Activated T-helper 9 cell treated with anti-CD3 and anti-CD28 coated beads, Interleukin-2, amount 50 U/mL, for 16 hours (primary cell): ENCODE measurements at places on chromosomes 5 and 9.

GRCh38 chr5:136526791-136527190 is 161.4 kb upstream of the TRPC7 start:
- no peak for DNase-seq

GRCh38 chr5:98504505-98504904 is 269.0 kb upstream of the RGMB start:
- no peak for DNase-seq

GRCh38 chr5:180803181-180804128 is 849 bp upstream of the MGAT1 start:
- peak; percentile 73 for DNase-seq

- no peak for DNase-seq
Observed at GRCh38 chr9:70678153-70678552, 263.7 kb upstream of the KLF9 start.

DNA sequence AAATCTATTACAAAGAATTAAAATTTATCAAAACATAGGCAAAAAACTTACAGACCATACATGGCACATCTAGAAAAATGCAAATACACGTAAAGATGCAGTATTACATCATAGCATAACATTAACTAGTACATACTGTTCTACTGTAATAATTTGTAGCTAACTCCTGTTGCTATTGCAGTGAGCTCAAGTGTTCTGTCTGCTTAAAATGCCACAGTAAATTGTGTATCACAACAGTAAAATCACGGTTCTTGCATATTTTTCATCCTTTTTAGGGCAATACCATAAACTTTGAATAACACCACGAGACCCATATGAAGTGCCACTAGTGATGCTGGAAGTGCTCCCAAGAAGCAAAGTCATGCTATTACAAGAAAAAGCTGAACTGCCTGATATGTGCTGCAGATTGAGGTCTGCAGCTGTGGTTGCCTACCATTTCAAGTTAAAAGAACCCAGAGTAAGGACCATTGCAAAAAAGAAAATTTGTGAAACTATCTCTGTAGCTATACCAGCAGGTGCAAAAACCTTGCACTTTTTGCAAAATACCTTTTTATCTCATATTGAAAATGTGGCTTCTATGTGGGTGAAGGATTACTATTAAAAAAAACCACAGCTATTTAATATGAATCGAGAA is 14.2 kb downstream of the HOMER1 start:
- DNase-seq, result no peak

- DNase-seq, result no peak
Observed at GRCh38 chr5:25544652-25545249, 900.0 kb upstream of the CDH10 start.

GRCh38 chr5:32339878-32340277 is 27.1 kb upstream of the MTMR12 start:
- DNase-seq, result no peak

GRCh38 chr9:124016175-124017050 is 4.8 kb downstream of the LHX2 start:
- no peak for DNase-seq

- no peak for DNase-seq
Observed at GRCh38 chr5:121987052-121987684, 25.4 kb downstream of the SRFBP1 start.

DNA sequence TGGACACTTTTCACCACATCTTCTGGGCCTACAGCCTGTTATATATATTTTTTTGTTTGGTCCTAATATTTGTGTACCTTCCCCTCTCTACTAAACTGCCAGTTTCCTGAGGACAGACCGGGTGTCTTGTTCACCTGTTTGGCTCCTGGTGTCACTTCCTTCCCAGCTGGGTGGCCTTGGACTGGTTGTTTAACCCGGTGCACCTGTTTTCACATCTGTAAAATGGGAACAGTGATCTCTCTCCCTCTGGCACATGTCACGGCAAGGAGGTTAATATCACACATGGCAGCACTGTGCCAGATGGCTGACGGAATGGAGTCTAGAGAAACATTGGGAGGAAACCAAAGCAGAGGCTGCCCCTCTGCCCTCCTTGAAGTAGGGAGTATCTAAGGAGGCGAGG is 79.7 kb downstream of the DAB2IP start:
- DNase-seq, result no peak

GRCh38 chr5:133340822-133341221 is 271.5 kb downstream of the FSTL4 start:
- no peak for DNase-seq

GRCh38 chr5:128040927-128041326 is 42.6 kb upstream of the SLC12A2 start:
- no peak for DNase-seq

GRCh38 chr5:113223831-113224604 is 210.8 kb downstream of the TSSK1B start:
- no peak for DNase-seq

GRCh38 chr5:120368923-120369715 is 95.0 kb upstream of the PRR16 start:
- DNase-seq, result no peak

DNA sequence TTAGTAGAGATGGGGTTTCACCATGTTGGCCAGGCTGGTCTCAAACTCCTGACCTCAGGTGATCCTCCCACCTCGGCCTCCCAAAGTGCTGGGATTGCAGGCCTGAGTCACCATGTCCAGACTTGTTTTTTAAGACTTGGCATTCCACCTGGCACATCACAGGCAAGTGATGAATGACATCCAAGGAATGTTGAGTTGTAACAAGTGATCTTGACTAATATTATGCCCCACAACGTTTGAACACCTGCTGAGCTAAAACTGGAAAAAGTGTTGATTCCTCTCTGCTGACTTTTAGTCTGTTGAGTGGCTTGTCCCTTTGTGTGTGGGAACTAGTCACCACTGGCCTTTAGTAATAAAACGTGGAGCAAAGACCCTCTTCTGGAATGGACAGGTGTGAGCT is 54.6 kb downstream of the SUB1 start:
- DNase-seq, result no peak

- no peak for DNase-seq
Observed at GRCh38 chr5:71681296-71681695, 37.8 kb upstream of the CARTPT start.

GRCh38 chr9:128215491-128216409 is 12.6 kb downstream of the DNM1 start:
- DNase-seq, result no peak

- no peak for DNase-seq
Observed at GRCh38 chr9:122463828-122464632, 13.7 kb downstream of the OR1J1 start.

DNA sequence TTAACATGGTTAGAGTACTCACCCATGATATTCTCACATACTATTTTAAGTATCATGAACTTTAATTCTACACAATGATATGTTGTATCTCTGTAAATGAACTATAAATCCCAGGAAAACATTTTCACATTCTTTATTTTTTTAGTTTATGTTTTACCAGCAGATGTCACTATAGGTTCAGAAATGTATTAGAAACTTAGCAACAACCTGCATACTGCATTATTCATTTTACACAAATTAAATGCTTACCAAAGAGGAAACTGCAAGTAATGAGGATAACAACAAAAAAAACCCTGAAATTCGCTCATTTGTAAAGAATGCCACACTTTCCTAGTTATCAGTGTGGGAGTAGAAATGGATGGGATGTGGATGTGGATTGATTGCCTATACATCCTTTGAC is 217.5 kb upstream of the OTULINL start:
- DNase-seq, result no peak

- DNase-seq, result no peak
Observed at GRCh38 chr9:69743930-69744329, 15.9 kb downstream of the PTAR1 start.

GRCh38 chr5:150661086-150661485 is at the start of gene MYOZ3:
TSS of gene MYOZ3 (plus strand) at chr5:150661251. CDS start at chr5:150662942, 1,691 bp downstream.
- DNase-seq, result no peak

GRCh38 chr9:83535736-83536135 is 2.5 kb downstream of the FRMD3 start:
- DNase-seq, result no peak

- DNase-seq, result no peak
Observed at GRCh38 chr5:147713550-147714295, 68.8 kb downstream of the JAKMIP2 start.

GRCh38 chr5:67998709-67999261 is 216.8 kb upstream of the PIK3R1 start:
- DNase-seq, result no peak

- no peak for DNase-seq
Observed at GRCh38 chr9:115668521-115668920, 485.1 kb upstream of the PAPPA start.

GRCh38 chr5:172498431-172499129 is 44.3 kb upstream of the SH3PXD2B start:
- no peak for DNase-seq

DNA sequence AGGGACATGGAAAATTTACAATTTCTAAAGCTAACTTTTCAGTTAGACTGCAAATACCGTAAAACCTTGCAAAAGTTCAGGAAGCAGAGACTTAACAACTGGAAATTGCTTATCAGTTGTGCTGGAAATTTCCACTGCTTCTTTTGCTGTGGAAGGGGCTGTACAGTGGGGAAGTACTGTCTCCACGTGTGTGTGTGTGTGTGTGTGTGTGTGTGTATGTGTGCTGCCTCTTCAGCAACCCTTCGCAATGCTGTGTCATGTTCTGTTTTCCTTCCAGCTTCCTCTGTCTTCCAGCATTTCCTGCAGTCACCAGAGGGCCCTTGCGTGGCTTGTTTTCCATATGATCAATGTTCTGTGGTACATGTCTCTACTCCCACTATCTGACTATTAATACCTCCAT is 87.5 kb upstream of the RANBP3L start:
- no peak for DNase-seq

DNA sequence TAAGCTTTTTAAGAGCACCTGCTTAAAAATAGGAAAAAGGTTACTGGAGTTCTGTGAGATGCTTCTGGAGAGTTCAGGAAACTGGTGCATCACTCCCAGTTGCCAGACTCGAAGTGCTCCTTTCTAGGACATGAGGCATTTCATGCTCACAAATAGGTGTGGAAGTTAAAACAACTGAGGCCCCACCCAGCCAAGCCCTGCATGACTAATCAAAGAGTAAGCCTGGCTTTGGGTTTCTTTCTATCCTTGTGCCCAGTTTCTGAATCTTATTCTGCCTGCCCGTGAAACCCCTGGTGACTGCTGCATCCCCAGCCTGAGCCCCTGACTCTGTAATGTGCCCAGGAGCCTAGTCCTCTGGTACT is 7.7 kb downstream of the SPINK9 start:
- DNase-seq, result no peak

GRCh38 chr9:4144869-4145268 is 155.0 kb downstream of the GLIS3 start:
- no peak for DNase-seq

DNA sequence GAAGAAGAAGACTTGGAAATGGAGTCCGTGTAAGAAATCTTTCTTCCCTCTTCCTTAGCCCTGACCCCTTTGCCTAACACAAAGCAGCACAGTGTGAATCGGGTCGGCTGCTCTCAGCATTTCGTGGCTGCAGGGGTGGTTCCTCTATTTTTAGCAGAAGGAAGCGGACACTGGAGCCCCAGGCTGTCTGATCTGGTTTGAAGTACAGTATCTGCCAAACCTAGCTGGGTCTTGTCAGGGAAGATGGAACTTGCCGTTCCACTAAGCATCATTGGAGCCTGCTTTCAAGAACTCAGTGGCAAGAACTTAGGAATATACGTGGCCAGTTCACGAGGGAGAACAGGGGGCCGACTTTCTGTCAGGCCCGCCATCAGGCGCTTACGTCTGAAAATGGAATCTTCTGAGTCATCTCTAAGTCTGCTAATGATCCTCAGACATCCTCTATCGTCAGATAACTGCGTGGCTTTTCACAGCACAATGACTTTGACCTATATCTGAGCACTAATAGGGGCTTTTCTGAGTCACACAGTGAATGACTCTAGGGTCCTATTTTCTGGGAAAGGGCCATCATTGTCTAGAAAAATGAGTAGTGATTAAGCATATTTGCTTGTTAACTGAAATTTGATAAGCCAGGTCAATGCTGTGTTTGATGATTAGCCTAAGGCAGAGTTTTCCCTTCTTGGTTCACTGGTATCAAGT is 43.3 kb upstream of the NCS1 start:
- DNase-seq, result peak; percentile 29

DNA sequence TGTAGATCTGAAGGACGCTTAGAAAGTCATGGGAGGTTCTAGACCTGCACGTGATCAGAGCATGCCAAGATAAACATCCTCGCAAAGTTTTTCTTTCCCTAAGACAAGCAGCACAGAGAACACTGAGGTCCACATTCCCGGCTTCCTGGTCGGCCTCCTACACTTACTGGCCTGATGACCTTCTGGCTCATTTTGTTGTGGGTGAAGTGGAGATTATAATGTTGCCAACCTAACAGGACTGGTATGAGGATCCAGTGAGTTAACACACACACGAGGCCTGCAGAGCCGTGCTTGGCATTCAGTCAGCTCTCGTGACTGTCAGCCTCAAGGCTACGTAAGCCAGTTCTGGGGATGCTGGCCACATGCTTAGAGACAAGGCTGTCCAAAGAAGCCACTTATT is 186.0 kb downstream of the TENT4A start:
- no peak for DNase-seq

GRCh38 chr9:136978073-136978864 is 965 bp downstream of the PTGDS start:
- peak; percentile 71 for DNase-seq

GRCh38 chr9:92795598-92796336 is 31.1 kb upstream of the BICD2 start:
- DNase-seq, result no peak

DNA sequence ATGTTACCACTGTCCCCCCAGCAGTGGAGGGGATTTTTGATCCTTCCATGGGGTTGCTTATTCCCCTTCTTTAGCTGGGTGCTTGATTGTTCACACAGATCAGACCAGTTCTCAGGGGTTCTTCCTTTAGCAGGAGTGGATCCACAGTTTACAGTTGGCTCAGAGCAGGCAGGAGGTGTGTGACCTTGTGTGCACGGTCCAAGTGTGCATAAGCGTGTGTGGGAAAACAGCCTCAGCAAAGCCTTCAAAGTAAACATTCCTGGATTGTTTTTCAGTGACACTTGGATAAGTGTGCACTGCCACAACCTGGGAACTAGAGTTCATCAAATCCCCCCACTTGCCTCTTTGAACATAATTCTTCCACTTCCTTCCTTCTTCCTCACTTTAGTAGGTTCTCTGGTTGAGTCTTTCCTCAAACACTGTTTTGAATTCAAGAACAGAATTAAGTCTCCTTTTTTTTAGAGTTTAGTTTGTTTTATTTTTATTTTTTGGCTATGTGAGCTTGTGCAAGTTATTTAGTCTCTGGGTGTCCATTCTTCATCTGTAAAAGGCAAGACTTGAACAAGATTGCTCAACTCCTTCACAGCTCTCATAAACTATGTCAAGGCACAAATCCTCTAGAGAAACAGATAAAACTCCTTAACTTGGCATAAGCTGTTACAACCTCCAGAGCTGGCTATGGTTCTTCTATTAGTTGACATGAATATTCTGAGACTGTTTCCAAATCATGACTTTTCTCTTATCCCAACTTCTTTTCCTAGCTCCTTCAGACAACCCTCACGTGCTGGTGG is 78.0 kb downstream of the OSMR start:
- no peak for DNase-seq

DNA sequence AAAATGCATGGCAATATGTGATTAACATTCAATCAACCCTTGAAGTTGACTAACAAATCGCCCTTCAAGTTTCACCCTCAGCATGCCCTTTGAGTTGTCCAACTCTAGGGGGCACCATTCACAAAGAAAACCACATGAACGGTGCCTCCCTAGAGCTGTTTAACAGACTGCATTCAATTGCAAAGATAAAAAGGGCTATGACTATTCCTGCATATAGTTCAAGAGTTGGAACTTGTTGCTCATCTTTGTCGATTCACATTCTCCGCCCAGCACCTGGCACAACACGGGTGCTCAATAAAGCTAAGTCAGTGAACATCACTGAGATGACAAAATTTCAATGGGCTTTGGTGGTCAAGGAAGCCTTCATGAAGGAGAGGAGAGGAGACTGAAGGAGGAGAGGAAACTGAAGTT is 69.6 kb upstream of the SLC30A5 start:
- no peak for DNase-seq

GRCh38 chr9:88759364-88759763 is 224.4 kb downstream of the NXNL2 start:
- no peak for DNase-seq
